Lower lobe of right lung (tissue), 2 donors: ENCODE measurements at places on chromosomes 16 and 17. TPM values are rescaled to one million over a fixed set of nuclear protein-coding genes. Genes with fewer than 3 reads are reported as not detected.

GRCh38 chr16:64278196-64278595, 843.7 kb downstream of the CDH11 start:
- DNase-seq = no peak

DNA sequence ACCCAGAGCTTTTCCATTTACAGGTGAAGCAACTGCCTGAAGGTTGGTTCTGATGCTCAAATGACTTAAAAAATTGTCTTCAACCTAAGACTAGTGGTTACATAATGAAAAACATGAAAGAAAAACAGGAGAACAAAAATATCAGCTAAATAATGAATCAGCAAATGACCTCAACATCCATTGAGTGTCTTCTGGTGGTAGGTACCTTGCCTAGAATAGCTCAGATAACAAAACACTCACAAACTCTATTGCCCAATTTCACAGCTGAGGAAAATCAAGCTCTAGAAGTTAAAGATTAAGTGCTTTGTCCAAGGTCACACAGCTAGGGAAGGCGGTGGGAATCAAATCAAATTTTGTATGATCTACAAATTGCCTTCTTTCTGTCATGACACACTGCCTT, 304.6 kb upstream of the CDH11 start:
- DNase-seq = no peak

GRCh38 chr17:17754719-17755686, 73.7 kb downstream of the RAI1 start:
- peak; percentile 81 for DNase-seq

GRCh38 chr17:66525338-66525737, 222.9 kb downstream of the PRKCA start:
- no peak for DNase-seq

RNU2-1 gene
- 8,279 TPM for total RNA-seq
